M059J (cell line): ENCODE measurements at places on chromosomes 3 and 15. TPM values are rescaled to one million over a fixed set of nuclear protein-coding genes. Genes with fewer than 3 reads are reported as not detected.

The NR1I2 gene
- total RNA-seq = not detected in 2 replicates

The C3orf80 gene
- total RNA-seq = 0.25 and 0.57 TPM in 2 replicates

The KLF13 gene
- total RNA-seq = 7.3 and 16.8 TPM in 2 replicates

The COLQ gene
- total RNA-seq = 0.12 and 0.27 TPM in 2 replicates

The C2CD4B gene
- not detected in 2 replicates for total RNA-seq

The CCR8 gene
- total RNA-seq = not detected in 2 replicates

The HRG gene
- not detected in 2 replicates for total RNA-seq

The PPP4R2 gene
- 17.5 and 26.7 TPM in 2 replicates for total RNA-seq

The BCHE gene
- 4.0 and 8.0 TPM in 2 replicates for total RNA-seq

The IQCF6 gene
- not detected in 2 replicates for total RNA-seq

The TM4SF4 gene
- 21.7 TPM in 1 of 2 replicates, not detected in the other for total RNA-seq
